ENCODE measurements at places on chromosomes 2 and 18.
A peak's percentile ranks its signal among the peaks of the same experiment; 100 is the strongest.

DNA sequence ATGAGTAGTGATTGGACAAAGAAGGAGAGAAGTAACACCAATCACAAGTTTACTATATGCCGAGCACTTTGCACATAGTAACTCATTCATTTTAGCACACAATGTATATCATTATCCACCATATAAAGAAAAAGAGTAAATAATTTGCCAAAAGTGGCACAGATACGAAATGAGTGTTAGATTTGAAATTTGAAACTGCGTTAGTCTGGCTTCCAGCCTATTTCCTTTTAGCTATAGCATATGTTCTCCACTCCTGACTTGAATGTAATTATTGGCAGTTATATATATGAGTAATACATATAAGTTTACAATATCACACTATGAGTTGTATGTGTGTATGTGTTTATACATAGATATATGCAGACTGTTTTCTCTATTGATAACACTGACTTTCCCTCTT lies 98.6 kb downstream of the NOL4 start:
- DNase-seq: no peak

GRCh38 chr2:30654404-30654803 lies 152.8 kb downstream of the CAPN13 start:
- DNase-seq: no peak

DNA sequence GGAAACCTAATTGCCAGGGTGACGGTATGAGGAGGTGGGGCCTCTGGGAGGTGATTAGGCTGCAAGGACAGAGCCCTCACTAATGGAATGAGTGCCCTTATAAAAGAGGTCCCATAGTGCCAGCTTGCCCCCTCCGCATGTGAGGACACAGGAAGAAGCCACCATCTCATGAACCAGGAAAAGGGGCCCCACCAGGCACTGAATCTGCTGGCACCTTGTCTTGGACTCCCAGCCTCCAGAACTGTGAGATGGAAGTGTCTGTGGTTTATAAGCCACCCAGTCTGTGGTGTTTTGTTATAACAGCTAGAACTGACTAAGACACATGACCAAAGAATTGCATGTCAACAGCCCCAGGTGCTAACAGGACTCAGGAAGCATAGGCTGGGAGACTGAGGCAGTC lies 214.3 kb downstream of the MGAT5 start:
- no peak for DNase-seq

DNA sequence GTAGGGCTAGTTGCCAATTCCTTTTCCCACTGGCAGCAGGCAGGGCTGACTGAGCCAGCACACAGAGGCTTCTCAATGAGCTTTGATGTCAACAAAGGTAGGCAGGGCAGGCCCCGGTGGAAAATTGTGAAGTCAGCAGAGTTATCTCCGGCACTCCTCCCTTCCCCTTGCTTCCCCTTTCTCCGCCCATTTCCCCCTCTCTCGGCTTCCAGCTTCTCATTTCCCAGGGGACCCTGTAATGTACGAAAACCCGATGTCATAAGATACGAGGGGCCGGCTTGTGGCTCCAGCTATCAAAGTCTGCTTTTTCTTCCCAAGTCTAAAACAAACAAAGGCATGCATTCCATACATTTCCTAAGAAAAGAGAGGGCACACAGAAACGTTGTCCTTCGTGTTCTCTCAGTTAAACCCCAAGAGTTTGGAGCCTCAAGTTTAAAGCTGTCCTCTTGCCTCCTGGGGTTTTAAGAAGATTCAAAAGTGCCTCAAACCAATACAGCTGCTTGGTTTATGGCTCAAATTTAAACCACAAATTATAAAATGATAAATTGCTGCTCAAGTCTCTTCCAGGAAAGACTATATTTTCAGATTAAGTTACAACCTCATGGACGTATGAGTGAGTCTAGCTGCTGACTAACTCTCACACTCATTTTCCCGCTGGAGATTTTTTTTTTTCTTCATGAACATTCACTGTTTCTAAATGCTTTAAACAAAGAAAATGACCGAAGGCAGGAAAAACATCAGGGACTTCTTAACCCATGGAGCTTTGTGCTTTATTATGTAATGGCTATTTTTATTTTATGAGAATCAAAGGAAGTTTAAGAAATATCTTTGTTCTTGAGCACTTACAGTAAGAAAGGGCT lies 27.2 kb upstream of the EML4 start:
- DNase-seq: no peak

- no peak for DNase-seq
Measured at GRCh38 chr2:57376985-57377384, 669.6 kb upstream of the VRK2 start.

DNA sequence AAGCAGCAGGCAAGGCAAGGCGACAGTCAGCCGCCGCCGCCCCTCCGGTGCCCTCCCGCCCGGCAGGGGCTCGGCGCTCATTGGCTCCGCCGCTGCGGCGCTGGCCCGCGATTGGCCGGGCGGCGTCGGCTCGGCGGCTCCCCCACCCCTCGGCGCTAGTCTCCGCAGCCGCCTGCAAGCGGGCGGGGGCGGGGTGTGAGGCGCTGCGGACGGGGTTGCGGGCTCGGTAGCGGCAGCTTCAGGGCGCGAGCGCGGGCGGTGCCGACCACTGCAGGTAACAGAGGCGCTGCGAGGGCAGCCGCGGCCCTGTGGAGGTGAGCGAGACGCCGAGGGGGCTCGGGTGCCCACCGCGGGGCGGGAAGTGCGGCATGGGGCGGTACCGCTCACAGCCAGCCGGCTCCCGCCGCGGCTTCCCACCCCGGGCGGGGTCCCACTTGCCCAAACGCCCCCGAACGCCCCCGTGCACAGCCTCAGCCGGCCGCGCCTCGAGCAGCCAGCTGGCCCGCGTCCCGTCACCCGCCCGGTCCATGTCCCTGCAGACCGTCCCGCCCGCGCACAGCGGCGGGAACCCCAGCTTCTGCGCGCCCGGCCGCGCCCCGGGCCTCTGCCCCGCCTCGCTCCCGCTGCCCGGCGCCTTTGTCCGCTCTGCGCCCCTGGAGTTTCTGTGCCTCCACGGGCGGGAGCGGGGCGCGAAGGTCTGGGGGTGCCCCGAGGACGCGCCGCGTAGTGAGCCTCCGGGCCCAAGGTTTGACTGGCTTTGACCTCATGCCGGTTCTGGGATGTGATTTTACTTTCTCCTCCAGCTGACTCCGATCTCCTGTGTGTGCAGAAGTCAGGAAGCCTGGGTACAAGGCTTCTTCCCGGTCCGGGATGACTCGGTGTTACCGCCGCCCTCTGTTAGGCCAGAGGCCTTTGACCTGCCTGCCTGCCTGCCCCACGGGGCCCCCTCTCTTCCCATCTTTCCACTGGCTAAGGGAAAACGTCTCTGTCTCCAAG lies at the start of gene SANBR:
TSS of gene SANBR (plus strand) at position 158 of the 996 bp plus-strand sequence. CDS start 4,480 bp downstream, outside the sequence.
- peak; percentile 88 for DNase-seq

GRCh38 chr2:144771348-144771747 lies 251.4 kb upstream of the ZEB2 start:
- DNase-seq: no peak

- DNase-seq: no peak
Measured at GRCh38 chr2:112985090-112985489, 7.3 kb downstream of the IL36G start.

DNA sequence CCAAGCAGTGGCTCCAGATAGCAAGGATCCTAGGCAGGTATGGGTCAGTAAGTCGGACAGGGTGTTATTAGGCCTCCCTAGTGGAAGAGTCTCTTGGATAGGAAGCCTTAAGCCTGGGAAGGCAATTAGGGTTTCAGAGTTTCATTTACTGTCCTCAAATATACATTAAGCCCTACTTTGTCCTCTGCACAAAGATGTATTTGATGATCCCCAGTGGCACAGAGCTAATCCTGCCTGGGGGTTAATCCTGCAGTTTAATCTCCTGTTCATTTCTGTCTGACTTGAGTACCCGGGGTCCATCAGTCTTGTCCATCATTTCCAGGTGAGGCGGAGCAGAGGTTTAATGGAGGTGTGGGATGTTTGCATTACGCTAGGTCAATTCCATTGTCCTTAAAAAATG lies 62.0 kb downstream of the MTCL1 start:
- no peak for DNase-seq

GRCh38 chr18:76955524-76956170 lies 133.3 kb downstream of the ZNF236 start:
- DNase-seq: no peak

DNA sequence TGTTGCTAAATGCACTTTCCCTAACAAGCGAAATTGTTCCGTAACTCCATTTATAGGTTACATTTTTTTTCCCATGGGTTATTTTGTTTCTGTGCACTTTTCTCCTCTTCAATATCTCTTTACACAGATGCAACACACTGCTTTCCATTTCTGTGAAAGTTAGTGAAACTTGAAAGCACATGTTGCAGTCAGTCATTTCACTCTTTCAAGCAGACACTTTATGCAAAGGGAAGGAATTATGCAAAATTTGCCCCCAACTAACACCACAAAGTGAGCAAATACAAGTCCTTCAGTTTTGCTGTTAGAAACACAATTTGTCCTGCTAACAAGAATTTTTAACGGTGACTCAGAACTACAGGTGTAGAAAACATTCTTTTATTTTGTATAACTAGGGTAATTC lies 124.8 kb downstream of the PTH2R start:
- no peak for DNase-seq

DNA sequence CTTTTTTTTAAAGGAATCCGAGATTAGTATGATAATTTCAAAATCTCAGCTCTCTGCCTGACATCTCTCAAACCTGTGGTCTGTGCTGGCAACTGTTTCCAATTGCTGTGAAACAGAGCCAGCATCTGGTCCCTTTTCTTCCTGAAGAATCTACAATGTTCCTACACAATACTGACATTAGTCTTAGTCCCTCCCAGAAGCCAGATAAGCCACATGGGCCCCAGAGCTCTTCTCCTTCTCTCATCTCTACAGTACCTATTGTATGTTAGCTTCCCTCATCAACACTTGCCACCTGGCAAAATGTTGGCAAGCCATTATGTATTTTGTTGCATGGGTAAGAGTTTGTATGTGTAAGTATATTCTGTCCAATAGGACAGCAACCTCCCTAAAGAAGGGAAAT lies 62.9 kb upstream of the CDKL4 start:
- no peak for DNase-seq

GRCh38 chr2:98548920-98549818 lies 59.1 kb downstream of the COA5 start:
- DNase-seq: no peak

DNA sequence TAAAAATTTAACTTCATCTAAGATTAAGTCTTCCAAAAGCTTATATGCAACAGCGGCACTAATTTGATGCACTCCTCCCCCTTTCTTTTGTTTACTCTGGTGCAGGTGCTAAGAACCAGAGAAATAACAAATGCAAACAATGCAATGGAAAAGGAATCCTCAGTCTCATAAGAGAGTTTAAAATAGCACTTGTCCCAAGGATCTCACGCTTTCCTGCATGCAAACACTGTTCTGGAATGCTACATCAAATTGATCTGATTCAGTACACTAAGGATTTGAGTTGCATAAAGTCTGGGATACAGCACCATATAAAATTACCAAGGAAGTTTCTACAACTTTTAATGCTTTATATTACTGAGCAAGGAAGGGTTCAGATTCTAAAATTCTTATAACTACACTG lies 50.5 kb downstream of the SEPTIN10 start:
- DNase-seq: no peak

DNA sequence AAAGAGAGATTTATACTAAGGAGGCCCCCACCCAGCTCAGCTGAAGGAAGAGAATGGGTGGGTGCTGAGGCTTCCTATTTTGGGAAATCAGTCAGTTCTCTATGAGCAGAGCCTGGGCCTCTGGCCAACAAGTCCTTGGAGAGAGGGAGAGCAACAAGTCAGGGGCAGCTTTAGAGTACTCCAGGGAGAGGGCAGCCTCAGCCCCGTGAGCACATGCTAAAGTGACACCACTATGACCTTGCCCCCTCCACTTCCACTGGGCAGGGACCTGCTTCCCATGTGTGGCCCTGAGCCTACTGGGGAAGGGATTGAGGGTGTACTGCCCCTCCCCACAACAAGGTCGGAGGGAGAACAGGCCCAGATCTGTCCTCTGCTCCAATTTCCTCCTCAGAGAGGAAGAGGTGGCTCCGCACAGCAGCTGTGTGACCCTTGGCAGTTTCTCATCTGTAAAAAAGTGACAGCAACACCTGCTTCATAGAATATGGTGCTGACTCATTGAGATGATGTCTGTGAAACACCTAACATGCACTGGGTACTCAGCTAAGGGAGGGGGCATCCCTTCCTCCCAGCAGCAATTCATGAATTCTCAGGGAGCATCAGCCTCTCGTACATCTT lies 72.9 kb downstream of the CLHC1 start:
- DNase-seq: no peak
